ENCODE measurements at places on chromosomes 1 and 21. TPM values are rescaled to one million over a fixed set of nuclear protein-coding genes. Genes with fewer than 3 reads are reported as not detected.

HMGB4 gene
- not detected for total RNA-seq

CD48 gene
- total RNA-seq, result not detected

OR2L13 gene
- not detected for total RNA-seq

BCL2L15 gene
- 0.13 TPM for total RNA-seq

FCGR3B gene
- not detected for total RNA-seq

VAV3 gene
- 0.64 TPM for total RNA-seq

S100A2 gene
- 24.8 TPM for total RNA-seq

TRAF3IP3 gene
- total RNA-seq, result not detected

CFHR3 gene
- total RNA-seq, result 0.75 TPM

RAP1GAP gene
- 0.06 TPM for total RNA-seq

NBPF11 gene
- total RNA-seq, result 4.0 TPM

C1orf226 gene
- 0.63 TPM for total RNA-seq

PDC gene
- total RNA-seq, result not detected

OTUD3 gene
- 4.0 TPM for total RNA-seq

- peak; percentile 98 for DNase-seq
Observed at GRCh38 chr1:66924756-66925557, at the start of the genes DNAI4 and MIER1. DNAI4 (minus strand) TSS chr1:66924856; CDS start chr1:66924831, 25 bp downstream. MIER1 (plus strand) TSS chr1:66924990; CDS start chr1:66925029, 39 bp downstream.

GRCh38 chr1:72283307-72284083 is 1.2 kb upstream of the NEGR1 start:
- DNase-seq, result peak; percentile 82

DNA sequence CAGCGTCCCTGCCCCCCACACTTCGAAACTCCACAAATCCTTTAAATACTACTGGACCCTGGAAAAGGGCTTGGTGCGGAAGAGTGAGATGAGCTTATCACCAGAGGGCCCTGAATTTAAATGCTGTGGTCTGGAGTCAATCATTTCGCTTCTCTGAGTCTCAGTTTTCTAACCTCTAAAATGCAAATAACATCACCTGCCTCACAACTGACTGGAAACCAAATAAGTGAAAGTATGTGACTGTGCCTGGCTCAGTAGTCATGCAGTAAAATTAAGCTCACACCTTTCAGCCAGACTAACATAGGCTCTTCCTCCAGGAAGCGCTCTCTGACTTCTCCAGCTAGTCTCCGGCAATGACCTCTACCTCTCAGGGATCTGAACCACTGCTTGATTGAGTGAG is 4.2 kb downstream of the GJA4 start:
- no peak for DNase-seq

DNA sequence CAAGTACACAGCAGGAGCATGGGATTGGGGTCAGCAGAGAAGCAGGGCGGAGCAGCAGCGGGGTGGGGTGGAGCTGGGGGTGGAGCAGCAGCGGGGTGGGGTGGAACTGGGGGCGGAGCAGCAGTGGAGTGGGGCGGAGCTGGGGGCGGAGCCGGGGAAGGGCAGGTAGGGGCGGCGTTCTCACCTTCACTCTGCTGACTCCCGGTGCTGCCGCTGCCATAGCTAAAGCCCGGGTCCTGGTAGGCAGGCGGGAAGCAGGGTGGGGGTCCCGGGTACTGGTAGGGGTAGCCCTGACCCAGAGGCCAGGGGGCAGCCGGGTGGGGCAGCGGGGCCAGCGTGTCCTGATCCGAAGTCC is 6.7 kb downstream of the TAS1R3 start:
- DNase-seq, result no peak

GRCh38 chr1:33004613-33005012 is 32.1 kb downstream of the AK2 start:
- DNase-seq, result peak; percentile 37

- peak; percentile 66 for DNase-seq
Observed at GRCh38 chr1:67948151-67949080, 102.0 kb downstream of the DIRAS3 start.

- DNase-seq, result no peak
Observed at GRCh38 chr1:161342177-161342576, 25.5 kb downstream of the CFAP126 start.

GRCh38 chr1:105204836-105205371 is 1455.2 kb downstream of the AMY1C start:
- no peak for DNase-seq

DNA sequence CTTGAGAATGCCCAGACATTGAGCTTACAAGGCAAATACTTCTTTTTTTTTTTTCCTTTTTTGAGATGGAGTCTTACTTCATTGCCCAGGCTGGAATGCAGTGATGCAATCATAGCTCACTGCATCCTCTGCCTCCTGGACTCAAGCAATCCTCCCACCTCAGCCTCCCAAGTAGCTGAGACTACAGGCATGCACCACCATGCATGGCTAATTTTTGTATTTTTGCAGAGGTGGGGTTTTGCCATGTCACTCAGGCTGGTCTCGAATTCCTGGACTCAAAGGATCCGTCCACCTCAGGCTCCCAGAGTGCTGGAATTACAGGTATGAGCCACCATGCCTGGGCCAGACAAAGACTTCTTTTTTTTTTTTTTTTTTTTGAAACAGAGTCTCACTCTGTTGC is 79.1 kb downstream of the NUP210L start:
- DNase-seq, result no peak

DNA sequence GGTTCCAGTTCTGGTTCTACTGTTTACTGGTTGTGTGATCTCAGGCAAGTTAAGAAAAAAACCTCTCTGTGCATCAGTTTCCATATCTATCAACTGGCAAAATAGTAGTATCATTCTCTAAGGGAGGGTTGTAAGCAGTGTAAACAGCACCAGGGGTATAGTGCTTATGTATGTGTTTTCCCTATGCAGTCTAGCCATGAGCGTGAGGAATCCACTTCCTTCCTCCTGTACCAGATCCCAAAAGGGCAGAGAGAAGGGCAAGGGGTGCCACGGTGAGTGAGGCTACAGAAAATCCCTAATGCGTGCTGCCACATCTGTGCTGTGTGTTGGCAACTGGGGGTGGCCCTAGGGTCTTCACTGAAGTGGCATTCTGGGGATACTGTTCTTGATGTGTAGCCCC is 18.4 kb upstream of the RNF19B start:
- DNase-seq, result no peak

DNA sequence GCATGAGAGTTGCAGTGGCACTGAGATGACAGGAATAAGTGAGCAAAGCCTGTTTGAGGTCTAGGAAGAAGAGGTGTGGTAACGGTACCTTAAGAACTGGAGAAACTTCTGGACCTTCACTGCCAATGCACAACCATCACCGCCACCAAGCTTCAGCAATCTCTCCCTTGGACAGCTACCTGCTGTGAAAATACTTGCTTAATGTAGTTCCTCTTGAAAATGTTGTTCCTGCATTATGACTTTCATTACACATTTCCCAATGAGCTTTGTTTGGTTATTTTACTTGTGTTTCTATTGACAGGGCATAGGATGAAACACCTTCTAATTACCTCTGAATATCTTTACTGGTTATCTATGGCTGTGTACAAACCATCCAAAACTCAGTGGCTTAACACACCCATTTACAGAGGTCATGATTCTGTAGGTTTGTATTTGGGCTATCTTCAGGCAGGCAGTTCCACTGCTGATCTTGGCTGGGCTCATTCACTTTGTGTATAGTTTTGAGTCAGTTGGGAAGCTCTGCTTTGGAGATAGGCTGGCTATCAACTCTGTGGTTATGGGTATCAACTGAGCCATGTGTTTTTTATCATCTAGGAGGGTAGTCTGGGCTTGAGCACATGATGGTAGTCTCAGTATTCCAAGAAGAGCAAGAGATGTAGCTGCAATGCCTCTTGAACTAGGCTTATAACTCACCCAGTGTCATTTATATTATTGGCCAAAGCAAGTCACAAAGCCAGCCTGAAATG is 149.4 kb downstream of the ELAVL4 start:
- DNase-seq, result no peak

DNA sequence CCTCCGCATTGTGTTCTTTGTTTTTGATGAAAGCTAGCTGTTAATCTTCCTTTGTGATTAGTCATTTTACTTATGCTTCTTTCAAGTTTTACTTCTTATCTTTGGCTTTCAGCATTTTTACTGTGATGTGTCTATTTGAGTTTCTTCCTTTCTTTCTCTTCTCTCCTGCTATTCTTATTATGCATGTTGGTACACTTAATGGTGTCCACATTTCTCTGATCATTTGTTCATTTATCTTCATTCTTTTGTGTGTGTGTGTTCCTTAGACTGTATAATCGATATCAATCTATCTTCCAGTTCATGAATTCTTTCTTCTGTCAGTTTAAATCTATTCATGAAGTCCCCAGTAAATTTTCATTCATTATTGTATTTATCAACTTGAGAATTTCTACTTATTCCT is 1650.3 kb downstream of the BRINP3 start:
- DNase-seq, result no peak

- DNase-seq, result no peak
Observed at GRCh38 chr1:232927830-232928505, 22.4 kb upstream of the NTPCR start.

DNA sequence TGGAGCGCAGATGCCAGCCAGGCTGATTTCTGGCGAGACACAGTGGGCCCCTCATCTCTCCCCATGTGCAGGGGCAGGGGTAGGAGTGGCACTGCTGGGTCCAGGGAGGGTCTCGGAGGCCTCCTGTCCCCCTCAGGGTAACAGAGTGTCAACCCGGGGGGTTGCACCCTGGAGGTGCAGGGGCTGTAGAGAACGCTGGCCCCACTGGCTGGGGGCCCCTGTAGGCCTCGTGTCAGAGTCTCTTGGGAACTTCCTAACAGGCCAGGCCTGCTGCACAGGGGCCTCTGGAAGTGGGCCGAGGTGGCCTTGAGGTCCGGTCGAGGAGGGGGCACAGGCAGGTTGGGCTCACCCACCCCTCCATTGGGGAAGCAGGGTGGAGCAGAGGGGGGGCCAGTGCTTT is 38.9 kb upstream of the AJAP1 start:
- no peak for DNase-seq

DNA sequence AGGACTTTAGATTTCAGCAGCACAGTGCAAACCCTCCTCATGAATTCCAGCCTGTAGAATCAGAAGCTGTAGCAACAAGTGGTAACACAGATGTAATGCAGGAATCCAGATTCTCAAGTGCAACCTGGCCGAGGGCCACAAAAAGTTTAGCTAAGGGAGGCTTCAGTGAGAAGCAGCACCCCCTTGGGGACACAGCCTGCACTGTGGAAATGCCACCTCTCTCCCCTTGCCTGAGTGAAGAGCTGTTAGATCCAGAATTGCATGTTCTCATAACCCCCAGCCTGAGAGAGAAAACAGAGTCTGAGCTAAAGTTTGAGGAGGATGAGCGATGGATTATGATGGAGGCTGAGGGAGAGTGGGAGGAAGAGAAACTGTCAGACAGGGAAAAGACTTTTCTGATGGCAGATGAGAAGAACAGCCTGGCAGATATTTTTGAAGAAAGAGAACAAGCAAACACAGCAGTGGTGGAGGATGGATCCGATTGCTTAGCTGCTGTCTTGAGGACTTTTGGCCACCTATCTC is 80.5 kb upstream of the BMP8A start:
- peak; percentile 90 for DNase-seq

GRCh38 chr1:156806512-156807440 is 9.9 kb downstream of the SH2D2A start:
- no peak for DNase-seq

DNA sequence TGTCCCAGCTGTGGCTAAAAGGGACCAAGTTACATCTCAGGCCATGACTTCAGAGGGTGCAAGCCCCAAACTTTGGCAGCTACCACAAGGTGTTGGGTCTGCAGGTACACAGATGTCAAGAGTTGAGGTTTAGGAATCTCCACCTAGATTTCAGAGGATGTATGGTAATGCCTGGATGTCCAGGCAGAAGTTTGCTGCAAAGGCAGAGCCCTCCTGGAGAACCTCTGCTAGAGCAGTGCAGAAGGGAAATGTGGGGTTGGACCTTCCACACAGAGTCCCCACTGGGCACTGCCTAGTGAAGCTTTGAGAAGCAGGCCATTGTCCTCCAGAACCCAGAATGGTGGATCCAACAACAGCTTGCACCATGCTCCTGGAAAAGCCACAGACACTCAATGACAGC is 10.1 kb upstream of the PHGDH start:
- DNase-seq, result no peak

DNA sequence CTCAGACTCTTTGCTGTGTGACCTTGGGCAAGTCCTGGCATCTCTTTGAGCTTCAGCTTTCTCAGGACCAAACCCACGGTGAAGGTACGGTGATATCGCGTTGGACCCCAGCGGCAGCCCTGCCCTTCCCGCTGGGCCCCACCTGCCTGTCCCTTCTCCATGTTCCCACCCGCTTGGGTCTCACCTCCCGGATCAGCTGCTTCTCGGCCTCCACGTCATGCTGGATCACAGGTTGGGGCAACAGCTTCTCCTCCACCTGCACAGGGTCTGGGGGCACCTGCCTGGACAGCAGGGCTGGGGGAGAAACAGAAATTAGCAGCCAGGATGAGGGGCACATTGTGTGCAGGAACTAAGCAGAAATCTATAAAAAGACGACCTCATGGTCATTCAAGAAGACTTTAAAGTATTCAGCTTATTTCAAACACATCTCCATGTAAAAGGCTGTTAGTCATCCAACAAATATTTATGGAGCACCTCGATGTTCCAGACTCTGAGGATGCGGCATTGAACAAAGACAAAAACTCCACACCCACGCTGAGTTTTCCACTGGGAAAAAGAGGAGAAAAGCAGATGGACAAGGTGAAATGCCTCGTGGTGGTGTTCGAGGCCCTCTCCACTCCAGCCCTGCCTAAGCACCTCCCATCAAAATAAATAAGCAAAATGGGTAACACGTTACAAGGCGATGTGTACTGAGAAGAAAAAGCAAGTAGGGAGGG is 19.5 kb downstream of the KIF17 start:
- peak; percentile 73 for DNase-seq

- peak; percentile 20 for DNase-seq
Observed at GRCh38 chr1:167454894-167455785, 63.2 kb downstream of the CD247 start.

DNA sequence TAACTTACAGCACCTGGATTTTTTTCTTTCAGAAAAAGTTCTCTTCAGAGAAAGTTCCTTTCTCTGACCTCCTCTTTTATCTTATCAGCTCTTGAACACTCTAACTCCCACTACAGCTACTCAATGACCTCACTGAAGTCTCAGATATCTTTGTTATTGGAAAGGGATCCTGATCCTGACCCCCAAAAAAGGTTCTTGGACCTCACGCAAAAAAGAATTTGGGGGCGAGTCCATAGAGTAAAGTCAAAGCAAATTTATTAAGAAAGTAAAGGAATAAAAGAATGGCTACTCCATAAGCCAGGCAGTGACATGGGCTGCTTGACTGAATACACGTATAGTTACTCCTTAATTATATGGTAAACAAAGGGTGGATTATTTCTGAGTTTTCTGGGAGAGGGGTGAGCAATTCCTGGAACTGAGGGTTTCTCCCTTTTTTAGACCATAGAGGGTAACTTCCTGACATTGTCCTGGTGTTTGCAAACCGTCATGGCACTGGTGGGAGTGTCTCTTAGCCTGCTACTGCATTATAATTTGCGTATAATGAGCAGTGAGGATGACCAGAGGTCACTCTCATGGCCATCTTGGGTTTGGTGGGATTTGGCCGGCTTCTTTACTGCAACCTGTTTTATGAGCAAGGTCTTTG is 44.2 kb downstream of the WDR64 start:
- no peak for DNase-seq

DNA sequence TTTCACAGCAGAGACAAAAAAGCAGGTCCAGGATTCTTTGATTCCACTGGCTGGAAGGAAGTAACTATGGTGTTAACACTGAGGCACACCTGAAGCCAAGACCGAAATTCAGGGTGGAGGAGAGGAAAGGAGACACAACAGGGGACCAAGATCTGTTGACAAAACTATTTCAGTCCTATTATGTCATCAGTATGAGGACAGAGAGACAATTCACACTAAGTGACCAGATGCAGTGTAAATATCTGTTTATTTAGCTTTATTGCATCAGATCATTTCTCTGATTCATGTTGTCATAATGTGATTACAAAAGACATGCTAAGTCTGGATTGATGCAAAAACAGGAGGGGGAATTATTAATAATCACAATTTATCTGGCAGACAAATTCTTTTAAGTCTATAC is 118.8 kb downstream of the SIPA1L2 start:
- DNase-seq, result no peak
